ENCODE measurements at places on chromosomes 1 and 21.

DNA sequence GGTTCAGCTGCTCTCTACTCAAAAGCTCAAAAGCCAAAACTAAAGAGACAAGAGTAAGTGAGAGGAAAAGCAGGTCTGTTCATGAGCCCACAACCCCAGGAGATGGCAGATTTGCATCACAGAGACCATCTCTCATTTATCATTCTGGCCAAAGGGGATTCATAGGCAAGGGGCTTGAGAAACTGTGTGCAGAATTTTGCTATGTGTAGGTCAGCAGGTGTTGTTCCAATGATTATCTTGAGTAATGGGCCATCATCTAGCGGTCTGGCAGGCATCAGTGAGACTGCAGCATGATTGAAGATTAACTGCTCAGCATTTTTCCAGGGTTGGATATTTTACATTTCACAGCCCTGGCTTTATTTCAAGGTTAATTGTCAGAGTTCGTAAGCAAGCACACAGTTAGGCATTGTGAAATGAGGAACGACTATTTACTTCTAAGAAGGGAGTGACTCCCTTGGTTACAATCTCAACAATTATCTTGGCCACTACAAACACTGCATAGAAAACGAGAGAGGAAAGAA lies 1204.6 kb upstream of the TMPRSS15 start:
- no peak for DNase-seq

- no peak for DNase-seq
Observed at GRCh38 chr1:185956881-185957280, 222.7 kb downstream of the HMCN1 start.

DNA sequence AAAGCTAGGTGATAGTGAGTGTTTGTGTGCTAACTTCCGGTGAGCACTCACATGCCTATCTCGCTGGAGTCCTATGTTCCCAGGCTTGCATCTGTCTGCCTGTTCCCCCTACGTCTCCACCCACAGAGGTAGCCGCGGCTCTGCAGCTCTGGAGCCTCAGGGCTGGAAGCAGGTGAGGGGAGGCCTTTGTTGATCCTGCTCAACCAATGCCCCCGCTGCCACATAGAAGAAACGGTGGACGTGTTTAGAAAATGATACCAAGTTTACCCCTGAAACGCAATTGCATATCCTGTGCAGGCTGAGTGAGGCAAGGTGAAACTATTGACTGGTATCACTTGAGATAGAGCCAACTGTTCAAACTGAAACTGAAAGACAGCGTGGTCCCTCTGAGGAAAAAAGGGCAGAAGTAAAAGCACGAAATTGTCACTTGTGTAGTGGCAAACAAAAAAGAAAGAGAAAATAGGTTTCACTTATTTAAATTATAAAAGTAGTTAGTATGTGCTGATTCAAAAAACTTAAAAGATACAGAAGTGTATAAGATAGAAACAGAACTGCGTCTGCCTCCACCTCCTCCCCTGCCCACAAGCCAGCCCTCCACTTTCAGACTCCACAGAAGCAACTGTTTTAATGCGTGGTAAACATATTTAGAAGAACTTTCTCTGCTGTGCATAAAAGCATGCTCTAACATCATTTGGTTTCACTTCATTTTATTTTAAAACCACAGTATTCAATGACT lies 38.6 kb upstream of the ETS2 start:
- no peak for DNase-seq

DNA sequence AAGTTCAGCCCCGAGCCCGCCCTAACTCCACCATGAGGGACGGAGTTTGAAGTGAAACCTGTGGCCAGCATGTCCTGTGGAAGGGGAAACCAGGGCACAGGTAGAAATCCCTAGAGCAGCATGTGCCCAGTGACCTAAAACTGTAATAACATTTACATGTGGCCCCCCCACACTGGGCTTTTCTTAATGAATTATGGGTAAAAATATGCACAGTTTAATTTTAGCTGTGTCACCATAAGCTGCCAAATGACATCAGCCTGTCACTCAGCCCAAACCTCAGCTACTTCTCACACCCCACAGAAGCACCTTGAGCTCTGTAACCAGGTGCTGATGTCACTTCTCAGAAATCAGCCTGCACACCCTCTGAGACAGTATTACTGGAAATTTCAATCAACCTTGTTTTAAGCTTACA lies 50.0 kb upstream of the SLC19A1 start:
- DNase-seq: no peak

GRCh38 chr1:202703191-202703590 lies 7.1 kb downstream of the SYT2 start:
- DNase-seq: no peak

DNA sequence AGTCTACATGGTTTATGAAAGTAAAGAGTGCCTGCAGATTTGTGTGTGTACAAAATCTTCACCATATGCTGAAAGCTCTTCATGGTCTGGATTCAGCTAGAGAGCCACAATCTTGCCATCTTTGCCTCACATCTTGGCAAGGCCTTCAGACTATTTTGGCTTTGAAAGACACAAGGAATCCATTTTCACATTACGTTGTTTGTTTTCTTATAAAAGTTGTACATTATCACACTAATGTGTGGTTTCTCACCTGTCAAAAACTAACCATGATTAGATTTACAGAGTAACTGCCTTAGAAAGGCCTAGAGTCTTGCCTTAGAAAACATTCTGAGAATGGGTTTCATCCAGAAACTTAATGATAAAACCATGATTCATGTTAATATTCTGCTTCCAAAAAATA lies 494.6 kb downstream of the NEGR1 start:
- peak; percentile 31 for DNase-seq

DNA sequence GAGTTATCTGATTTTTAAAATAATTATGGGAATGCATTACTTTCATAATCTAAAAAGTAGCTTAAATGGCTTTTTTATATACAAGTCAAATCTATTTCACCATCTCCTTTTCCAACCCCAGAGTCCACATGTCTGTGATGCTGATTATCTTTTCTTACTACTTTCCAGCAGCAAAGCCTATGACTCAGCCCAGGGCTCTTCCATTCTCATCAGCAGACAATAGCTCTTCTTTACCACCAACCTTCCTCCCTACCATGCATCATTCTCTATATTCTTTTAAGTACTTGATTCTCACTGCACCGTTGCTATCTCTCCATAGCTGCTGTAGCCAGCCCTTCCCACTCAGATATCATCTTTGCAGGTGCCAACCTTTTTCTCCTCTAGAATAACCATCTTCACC lies 61.3 kb downstream of the OVGP1 start:
- DNase-seq: peak; percentile 8

DNA sequence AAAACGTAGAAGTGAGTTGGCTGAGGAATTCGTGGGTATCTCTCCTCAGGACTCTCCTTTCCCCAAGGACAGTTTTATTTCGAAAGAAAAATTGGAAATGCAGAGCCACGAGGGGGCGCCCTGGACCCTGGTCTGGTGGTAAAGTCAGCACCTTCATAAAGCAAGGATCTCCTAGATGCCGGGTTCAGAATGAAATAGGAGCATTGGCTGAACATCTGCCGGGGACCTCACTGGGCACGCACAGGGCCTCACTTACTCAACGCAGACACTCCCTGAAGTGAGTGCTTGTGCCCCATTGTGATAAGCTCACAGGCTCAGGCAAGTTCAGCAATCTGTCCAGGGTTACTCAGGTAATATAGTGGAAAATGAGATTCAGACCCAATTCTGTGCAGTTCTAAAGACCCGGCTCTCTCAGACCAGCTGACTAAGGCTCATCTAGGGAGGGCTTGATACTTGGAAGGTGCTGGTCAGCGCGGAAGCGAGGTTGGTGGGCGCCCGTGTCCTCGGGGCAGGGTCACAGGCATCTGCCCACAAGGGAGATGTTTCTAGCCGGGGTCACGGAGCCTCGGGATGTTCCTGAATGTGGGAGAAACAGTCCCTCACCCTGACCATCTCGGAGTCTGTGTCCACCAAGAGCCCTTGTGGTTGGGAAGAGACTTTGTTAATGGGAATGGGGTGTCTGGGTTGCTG lies 55.7 kb upstream of the ETV3 start:
- DNase-seq: peak; percentile 68

DNA sequence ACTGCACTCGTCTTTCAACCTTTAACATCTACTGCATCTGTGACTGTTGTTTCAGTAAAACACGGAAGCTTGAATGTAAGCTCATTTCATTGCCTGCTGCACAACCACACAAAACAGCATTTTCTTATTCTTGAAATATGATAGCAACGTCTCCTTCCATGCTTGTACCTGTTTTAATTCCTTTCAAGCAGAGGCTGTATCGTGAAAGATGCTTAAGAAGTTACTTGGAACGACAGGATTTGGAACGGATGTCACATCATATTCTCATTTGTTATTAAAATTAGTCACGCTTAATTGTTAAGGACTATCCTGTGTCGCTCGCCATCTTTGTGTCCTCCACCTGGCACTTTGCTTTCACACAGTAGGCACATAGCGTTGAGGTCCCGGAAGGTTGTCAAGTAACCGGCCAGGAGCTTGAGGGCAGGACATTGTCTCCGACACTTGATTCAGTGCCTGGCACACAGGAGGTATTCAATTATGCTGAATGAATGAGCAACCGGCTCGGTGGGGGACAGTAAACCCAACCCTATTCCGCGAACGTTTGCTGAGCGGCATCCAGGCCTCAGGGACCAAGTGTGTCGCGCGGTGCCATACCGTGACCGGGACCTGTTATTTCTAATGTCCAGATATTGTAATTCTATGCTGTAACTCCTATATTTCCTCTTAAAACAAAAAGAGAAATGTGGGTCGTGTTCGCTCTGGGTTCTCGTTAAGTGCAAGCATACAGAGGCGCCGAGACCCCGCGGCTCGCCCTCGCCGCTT lies 499 bp upstream of the SH3GLB1 start:
- DNase-seq: no peak

DNA sequence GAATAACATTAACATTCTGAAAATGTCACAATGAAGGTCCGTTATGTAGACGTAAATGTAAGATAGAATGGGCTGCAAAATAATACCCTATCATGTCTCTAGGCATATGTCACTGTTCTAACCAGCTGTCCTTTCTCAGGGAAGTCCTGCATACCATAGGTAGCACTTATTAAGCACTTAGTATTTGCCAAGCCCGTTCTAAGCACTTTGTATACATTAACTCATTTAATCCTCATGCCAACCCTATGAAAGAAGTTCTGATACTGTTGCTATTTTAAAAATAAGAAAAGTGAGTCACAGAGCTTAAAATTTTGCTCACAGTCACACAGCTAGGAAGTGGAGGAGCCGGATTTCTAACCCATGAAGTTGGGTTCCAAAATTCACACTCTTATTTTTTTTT lies 15.7 kb downstream of the GAS5 start:
- no peak for DNase-seq

GRCh38 chr1:200916681-200917080 lies 22.0 kb downstream of the INAVA start:
- no peak for DNase-seq

DNA sequence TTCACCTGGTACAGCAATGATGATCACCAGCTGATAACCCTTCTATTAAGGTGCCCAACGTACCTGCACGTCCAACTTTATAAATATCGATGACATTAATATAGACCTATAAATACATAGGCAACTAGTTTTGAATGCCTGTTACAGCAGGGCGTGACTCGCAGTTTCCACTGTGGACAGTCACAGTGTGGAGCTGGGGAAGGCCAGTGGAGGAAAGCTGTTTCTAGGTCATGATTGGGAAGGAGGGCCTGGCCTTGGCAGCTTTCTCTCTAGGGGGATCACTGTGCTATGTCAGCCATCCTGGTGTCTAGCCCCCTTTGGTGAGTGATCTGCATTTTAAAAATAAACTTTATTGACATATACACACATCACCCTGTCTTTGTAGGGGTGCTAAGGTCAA lies 4.4 kb upstream of the PRDM15 start:
- no peak for DNase-seq

- DNase-seq: no peak
Observed at GRCh38 chr1:246564839-246565750, 966 bp downstream of the TFB2M start.
